ENCODE measurements at places on chromosomes 12 and 14.

DNA sequence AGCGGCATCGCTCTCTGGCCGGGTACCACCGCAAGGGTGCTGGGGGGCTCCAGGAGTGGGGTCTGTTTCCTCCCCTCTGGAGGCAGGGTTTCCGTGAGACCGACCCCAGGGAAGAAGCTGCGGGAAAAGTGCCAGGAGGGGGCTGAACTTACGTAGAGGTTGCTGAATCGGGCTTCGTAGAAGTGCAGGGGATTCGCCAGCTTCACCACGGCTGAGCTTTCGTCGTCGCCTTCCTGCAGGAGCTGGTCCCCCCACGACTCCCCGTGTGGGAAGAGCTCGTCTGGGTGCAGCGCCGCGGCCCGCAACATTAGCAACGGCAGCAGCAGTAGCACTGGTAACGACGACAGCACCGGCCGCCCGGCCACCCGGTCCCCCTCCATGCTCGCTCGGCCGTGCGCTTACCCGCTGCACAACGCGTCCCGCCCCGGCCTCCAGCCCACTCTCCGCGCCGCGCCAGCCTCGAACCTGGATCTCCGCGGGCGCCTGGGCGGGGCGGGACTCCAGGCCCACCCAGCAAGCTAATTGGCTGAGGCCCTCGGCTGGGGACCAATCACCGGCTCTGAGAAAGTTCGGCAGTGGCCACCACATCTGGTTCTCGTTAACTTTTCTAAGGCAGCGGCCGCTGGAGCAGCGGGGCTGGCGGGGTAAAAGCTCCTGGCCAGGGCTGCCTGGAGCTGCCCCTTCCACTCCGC, at the start of gene NID2:
TSS of gene NID2 (minus strand) at position 445 of the 692 bp plus-strand sequence. CDS start at position 380, 65 bp downstream.
- DNase-seq = no peak

GRCh38 chr12:40086471-40086870, 19.4 kb downstream of the SLC2A13 start:
- DNase-seq = no peak

- DNase-seq = no peak
These were observed 17.5 kb downstream of the MARK3 start for GRCh38 chr14:103402695-103403094.

DNA sequence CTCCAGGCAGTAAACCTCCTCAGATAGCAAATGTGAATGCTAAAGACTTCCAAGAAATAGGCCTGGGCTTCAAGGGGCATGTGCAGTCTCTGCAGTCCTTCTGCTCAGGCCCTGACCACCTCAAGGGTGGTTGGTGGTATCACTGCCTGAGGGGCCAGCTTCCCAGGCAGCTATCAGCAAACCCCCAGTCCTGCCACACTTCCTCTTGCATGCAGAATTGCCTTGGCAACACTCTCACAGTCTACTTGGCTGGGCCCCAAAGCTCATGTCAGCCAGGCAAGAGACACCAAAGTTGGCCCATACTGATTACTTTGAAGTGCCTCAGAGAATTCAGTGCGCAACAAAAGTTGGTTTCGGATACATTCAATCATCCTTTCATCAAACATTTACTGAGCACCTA, 3.5 kb upstream of the ASB8 start:
- DNase-seq = peak; percentile 47

DNA sequence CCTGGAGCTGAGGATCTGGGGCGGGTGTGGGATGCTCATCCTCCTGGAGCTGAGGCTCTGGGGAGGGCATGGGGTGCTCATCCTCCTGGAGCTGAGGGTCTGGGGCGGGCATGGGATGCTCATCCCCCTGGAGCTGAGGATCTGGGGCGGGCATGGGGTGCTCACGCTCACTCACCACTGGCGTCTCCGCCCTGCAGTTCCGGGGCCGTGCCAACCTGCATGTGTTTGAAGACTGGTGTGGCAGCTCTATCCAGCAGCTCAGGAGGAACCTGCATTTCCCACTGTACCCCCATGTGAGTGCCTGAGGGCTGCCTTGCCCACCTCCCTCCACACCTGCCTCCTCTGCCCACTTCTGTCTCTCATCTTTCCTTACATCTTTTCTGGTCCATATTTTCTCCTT, 84.4 kb downstream of the B4GALNT3 start:
- no peak for DNase-seq

GRCh38 chr14:75470238-75470797, 42.5 kb downstream of the JDP2 start:
- DNase-seq = no peak

DNA sequence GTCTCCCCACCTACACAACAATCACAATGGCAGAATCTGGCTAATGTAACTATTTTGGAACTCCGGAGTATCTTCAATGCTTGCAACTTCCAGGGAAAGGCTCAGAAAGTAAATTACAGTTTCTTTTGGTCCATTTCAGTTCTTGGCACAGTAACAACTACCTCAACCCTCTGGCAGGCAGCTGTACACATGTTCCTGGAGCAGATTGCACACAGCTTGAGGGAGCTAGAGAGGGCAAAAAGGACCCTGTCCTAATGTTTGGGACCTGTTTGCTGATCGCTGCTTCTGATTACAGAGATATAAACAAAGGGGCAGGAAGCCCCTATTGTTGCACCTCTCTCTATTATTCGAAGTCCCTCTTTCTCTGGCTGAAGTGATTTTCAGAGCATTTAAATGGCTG, 35.2 kb upstream of the SLC38A1 start:
- DNase-seq = no peak

DNA sequence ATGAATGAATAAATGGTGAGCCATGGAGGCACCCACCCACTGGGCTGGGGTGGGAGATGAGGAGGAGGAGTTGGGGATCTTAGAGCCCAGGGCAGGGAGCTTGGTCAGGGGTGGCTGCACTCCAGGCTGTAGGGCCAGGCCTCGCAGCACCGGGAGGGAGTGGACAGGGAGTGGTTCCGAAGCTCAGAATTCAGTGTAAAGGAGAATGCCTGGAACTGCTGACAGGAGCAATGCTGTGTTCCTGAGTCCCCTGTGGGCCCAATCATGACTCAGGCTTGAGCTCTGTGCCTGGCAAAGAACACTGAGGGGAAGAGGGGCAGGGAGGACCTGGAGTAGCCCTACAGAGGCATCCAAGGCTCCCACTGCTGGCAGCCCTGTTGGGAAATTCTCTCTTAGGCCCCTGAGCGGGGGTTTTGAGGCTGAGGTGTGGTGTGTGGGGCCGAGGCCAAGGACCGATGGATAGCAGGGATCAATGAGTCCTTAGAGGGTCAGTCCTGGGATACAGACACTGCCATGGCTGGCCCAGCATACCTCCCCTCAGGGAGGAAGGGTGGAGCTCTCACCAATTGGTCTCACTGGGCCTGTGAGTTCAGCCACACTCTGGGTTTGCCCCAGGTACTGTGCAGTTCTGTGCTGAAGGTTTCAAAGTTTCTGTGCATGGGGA, 9.5 kb upstream of the RABGGTA start:
- DNase-seq = no peak

- no peak for DNase-seq
These were observed 797 bp downstream of the UNG start for GRCh38 chr12:109098183-109098604.

- DNase-seq = no peak
These were observed 59.4 kb downstream of the ADGRD1 start for GRCh38 chr12:131013118-131013517.

DNA sequence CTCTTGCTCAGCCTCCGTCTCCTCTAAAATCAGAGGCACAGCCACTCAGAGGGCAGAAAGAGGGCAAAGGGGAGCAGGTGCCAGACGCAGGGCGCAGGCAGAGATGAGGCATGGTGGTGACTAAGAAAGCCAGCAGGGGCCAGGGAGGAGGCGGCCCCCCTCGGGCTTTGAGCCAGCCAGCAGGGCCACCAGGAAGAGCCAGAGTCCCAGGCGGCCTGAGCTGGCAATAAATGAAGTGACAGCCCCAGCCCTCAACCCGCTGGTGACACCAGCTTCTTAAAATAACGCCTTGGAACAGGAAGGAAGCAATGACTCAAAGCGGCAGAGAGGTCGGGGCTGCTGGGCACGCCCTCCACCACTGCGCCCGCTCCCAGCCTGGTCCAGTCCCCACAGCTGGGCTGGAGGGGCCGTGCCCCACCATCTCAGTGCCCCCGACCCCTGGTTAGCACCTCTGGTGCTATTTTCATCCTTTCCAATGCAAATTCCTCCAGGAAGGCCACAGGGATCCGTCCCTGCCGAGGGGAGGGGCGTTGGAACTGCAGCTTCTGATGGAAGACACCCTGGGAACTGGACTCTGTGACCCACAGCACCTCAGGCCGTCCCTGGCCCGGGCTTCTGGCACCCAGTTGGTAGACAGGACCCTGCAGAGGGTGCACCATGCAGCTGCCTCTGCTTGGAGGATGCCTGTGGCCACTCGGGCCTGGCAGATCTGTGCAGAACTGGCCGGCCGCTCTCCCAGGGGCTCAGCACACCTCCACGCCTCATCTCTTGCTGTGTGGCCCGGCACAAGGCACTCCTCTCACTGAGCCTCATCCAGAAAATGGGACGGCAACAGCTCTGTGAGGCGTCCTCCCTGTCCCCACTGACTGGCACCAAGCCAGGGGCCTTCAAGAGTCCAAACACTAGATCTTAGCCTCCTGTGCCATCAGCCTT, 113.7 kb downstream of the NCOR2 start:
- peak; percentile 56 for DNase-seq

GRCh38 chr12:51837286-51837685, 11.2 kb downstream of the FIGNL2 start:
- DNase-seq = no peak

- DNase-seq = no peak
These were observed 453.9 kb downstream of the MED13L start for GRCh38 chr12:115823635-115824034.

DNA sequence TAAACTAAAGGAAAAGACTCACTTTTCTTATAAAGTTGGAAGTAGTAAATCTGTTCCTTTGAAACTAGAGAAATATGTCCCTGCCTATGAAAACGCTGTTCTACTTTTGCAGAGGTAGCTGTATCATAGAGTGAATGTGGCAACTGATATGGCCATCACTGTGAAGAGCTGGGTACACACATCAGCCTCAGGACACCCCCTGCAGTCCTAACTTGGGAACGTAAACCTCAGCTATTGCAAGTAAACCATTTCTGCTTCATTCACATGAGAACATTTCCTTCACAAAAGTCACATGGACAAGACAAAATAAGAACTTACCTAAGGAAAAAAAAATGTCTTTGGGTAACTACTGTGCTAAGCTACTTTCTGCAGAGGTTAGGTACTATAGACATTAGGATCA, 233.3 kb upstream of the PPFIA2 start:
- peak; percentile 28 for DNase-seq

GRCh38 chr14:67643713-67644112, 24.0 kb downstream of the ARG2 start:
- DNase-seq = no peak

DNA sequence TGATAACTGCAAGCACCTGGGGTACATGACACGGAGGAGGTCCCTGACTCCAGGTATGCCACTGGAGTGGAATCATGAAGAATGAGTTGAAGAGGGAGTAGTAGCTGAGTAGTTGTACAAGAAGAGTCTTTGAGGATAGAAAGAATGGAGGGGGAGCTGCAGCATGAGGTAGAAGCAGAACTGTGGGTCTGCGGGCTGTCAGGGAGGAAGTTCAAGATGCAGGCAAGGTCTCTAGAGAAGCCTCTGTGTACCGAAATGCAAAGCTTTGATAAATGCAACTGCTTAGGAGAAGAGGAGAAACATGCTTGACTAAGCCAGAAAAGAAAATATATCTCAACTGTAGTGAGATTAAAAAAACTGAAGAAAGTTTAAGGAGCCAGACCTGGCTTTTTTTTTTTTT, 91.5 kb downstream of the CPNE8 start:
- DNase-seq = no peak

- no peak for DNase-seq
These were observed 116.4 kb downstream of the PRICKLE1 start for GRCh38 chr12:42473130-42473529.

GRCh38 chr14:95500772-95501401, 15.6 kb downstream of the SYNE3 start:
- no peak for DNase-seq

- DNase-seq = no peak
These were observed 71.4 kb downstream of the AKAP6 start for GRCh38 chr14:32400480-32400879.

- DNase-seq = no peak
These were observed 538 bp upstream of the TIGAR start for GRCh38 chr12:4320497-4320852.

DNA sequence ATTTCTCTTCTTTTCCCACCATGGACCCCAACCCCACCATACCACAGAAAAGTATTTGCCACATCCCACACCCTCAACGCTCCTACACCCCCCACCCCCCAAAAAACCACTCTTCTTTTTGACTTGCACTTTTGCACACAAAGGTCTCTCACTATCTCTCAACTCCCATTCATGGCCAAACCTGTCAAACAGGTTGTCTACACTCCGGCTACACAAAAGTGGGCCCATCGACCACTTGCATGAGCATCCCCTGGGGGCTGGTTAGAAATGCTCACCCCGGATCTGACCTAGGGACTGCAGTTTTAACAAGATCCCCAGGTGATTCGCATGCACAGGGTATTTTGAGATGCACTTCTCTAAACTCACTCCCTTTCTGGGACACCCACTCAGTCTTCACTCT, 248.2 kb downstream of the DPF3 start:
- DNase-seq = no peak

- no peak for DNase-seq
These were observed 64.1 kb downstream of the TECPR2 start for GRCh38 chr14:102426796-102427195.

GRCh38 chr14:75757644-75758402, 96.8 kb downstream of the TTLL5 start:
- DNase-seq = no peak

DNA sequence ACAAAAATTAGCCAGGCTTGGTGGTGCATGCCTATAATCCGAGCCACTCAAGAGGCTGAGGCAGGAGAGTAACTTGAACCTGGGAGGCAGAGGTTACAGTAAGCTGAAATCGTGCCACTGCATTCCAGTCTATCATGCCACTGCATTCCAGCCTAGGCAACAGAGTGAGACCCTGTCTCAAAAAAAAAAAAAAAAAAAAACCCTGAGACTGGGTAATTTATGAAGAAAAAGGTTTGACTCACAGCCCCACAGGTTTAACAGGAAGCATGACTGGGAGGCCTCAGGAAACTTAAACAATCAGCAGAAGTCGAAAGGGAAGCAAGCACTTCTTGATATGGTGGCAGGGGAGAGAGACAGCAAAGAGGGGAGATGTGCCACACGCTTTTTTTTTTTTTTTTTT, 123.2 kb downstream of the GXYLT1 start:
- DNase-seq = no peak

DNA sequence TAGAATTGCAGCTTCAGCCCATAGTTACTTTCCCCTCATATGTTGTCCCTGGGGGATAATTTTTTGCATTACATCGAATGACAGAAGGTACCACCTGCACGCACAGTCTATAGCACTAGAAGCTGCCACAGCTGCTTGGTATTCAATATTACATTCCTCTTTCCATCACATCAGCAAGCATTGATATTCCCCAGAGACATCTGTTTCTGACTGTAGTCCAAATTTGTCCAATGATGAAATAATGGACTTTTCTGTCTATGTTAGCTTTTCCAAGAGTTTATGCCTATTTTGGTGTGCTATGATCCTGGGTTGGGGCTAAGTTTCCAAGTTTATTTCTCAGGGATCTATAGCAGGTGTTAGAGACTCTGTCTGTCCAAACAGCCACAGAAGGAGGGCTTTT, 335.4 kb downstream of the LRIG3 start:
- no peak for DNase-seq

Measured in Jurkat, Clone E6-1 (cell line).